ENCODE measurements at places on chromosomes 12 and 14. TPM values are rescaled to one million over a fixed set of nuclear protein-coding genes. Genes with fewer than 3 reads are reported as not detected.

VRTN gene
- total RNA-seq, result not detected

DNA sequence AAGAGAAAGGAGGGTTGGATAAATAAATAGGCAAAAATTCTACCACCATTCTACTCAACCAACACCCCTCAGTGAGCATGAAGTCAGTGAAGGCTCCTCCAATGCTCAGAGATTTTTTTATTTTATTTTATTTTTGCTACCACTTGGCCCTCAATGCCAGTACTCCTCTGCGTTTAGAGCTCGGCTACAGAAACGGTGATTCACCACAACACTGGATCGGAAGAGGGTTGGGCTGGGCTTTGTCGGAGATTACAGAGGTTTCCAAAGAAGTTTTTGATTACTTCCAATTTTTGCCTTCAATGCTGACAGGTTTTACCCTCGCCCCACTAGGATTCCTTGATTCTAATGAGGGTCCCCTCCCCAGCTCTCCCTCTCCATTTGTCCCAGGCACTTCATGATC is 1027.2 kb upstream of the TMEM132C start:
- no peak for DNase-seq

GRCh38 chr14:105880616-105881015 is 354.2 kb downstream of the TMEM121 start:
- DNase-seq, result peak; percentile 26

DNA sequence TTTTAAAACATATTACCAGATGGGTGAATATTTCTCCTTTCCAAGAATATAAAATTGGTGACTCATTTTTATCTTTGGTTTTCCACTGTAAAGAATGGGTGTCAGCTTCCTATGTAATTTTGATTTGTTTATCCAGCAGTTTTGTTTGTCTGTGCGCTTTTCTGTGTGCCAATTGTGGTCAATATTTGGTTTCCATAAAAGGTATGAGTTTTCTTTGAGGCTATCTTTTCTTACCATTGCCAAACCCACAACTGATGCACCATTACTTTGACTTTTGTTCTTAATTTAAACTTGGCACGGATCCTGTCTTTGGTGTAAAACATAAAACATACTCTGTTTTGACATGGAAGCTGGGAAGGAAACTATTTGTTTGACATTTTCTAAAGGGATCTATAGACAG is 78.8 kb upstream of the NAV3 start:
- DNase-seq, result no peak

TRIP11 gene
- total RNA-seq, result 54.6 TPM

DNA sequence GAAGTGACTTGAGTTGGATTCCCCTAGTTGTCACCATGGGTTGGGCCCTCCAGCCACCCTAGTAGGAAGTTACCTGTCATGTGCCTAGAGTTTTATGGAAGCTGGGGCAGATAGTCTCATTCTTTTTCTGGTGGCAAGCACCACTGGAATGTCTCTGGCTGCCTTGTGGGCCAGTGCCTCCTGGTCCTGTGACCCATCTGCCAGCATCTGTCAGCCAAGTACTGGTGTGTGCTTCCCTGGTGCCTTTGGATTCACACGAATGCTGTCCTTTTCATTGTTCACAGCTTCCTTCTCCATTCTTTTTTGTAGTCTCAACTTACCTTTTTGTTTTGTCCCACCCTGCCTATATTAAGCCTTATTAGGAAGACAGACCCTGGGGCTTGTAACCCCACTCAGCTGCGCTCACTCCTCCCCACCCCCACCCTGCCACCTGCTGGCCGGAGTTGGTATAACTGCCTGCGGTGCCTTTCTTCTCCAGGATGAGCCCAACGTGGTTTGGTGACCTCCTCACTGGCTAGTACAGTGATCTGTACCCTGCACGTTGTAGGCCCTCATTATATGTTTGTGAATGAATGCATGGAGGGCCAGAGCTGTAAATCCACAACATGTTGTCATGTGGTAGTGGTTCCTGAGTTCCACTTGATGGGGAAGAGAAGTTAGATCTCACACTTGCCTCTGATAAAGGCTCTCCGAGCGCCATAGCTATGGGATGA is 125.7 kb downstream of the TSPAN9 start:
- DNase-seq, result peak; percentile 70

DNA sequence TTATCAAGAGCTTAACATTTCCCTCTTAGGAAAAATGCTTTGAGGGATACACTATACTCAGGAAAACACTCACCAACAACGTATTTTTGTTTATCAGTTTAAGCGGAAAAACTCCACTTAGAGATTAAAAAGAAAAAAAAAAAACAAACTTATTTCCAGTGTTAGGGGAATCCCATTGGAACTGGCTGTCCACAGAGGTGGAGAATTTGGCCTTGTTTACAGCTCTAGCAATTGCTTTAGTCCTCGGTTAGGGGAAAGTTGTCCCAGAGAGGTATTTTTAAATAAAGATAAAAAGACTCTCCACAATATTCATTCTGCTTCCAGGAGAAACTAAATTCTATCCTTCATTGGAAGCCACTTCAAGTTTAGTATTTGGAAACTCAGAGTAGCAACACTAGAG is 21.6 kb upstream of the BMP4 start:
- DNase-seq, result no peak

- peak; percentile 3 for DNase-seq
Observed at GRCh38 chr14:45426685-45427282, 173.8 kb upstream of the MIS18BP1 start.

DNA sequence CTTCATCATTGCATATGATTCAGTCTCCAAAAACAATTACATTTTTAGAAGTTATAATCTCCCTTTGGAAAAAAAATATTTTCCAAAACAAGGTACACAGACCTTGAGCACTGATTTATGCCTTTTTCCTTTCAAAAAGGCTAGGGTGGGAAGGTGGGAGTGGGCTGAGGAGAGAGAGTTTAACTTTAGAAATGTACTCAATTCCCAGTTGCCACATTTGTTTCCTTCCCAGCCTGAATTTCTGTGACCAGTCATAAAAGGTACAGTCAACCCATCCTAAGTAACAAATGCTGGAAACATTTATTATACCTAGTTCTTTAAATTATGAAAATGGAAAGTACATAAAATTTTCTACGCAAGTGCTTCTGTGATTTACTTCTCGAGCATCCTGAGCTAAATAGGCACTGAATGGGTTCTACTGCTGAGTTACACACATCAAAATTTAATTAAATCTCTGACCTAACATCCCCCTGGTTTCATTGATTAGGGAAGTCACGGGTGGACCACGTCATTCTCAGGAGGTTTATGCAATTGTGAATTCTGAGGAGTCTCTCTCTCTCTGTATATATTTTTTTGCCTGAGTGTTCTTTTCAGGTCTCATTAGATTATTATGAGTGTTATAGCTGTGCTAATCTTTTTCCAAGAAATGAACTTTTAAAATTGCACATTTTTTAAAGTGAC is 371.8 kb downstream of the BTG1 start:
- no peak for DNase-seq

NPFF gene
- total RNA-seq, result not detected

DNA sequence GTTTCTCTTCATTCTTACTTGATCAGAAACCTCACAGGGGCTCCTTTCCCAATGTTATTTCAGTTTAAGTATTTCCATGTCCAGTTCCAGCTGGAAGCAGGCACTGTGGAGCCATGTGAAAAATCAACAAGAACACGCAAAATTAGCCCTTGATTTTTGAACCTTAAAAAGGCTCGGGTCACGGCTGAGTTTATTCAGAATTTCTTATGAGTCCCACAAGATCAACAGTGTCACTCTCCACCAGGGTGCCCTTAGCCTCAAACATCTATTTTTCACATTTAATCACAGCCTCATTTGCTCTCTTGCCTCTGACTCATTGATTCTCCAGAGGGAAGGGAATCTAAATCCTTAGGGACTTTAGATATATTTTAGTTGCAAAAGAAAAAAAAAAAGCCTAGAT is 157.7 kb upstream of the AVPR1A start:
- DNase-seq, result no peak

VIPAS39 gene
- total RNA-seq, result 23.1 TPM

- DNase-seq, result no peak
Observed at GRCh38 chr14:36333119-36333518, 12.7 kb upstream of the MBIP start.

SUSD6 gene
- total RNA-seq, result 95.6 TPM

GRCh38 chr12:118494776-118495175 is 118.4 kb downstream of the SUDS3 start:
- DNase-seq, result no peak

DNA sequence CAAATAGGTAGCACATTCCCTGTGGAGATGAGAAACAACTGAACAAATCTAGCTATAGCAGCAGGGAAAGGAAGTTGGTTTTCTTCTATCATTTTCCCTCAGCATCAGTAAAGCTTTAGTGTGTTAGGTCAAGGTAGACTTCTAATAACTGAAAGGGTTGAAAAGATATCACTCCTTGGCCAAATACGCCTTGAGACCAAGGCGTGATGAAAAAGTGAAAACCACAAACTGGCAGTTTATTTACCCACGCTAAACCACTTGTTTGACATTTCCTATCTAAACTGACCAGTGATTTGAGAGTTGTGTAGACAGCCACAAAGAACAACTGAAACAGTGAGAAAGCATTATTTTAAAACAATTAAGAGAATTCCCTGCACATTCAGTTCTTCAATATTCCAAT is 99.6 kb upstream of the SOX5 start:
- DNase-seq, result no peak

Measured in mucosa of descending colon (tissue), 3 donors.